AG09309 (cell line): ENCODE measurements at places on chromosomes 3 and 15.

GRCh38 chr3:71421475-71421819 lies 162.1 kb downstream of the FOXP1 start:
- no peak for DNase-seq

- DNase-seq, result no peak
These were observed 8.6 kb upstream of the NME9 start for GRCh38 chr3:138338244-138338643.

DNA sequence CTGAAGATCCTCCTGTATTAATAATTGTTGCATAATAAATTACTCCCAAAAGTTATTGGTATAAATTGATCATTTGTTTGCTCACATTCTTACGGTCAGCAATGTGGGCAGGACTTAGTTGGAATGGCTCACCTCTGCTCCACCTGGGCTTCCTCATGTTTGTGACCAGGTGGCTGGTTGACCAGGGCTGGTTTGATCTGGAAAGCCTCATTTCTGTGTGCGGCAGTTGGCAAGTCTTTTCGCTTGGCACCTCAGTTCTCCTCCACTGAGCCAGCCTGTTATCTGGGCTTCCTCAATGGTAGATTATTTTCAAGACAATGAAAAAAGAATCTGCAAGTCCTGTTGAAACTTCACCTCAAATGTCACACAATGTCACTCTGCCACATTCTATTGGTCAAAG lies 301.1 kb downstream of the TBL1XR1 start:
- no peak for DNase-seq

- DNase-seq, result no peak
These were observed 1.3 kb downstream of the SCAANT1 start for GRCh38 chr3:63910891-63911290.

GRCh38 chr3:78274475-78275065 lies 1234.7 kb downstream of the ROBO2 start:
- DNase-seq, result no peak

DNA sequence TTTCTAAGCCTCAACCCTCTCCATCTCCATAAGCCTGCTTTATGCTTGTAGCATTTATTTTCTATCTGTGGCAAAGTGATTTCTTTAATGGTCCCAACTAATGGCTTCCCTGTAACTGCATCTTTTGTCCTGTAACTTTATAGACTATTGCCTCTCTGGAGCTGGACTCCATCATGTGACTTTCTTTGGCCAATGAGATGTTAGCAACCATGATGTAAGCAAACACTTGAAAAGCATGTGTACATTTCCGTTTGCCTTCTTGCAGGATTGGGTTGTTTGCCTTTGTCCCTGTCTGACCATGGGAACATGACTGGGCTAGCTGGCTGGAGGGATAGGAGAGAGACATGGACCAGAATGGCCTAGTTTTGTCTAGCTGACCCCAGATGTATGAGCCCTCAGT lies 106.0 kb upstream of the LRIG1 start:
- no peak for DNase-seq

DNA sequence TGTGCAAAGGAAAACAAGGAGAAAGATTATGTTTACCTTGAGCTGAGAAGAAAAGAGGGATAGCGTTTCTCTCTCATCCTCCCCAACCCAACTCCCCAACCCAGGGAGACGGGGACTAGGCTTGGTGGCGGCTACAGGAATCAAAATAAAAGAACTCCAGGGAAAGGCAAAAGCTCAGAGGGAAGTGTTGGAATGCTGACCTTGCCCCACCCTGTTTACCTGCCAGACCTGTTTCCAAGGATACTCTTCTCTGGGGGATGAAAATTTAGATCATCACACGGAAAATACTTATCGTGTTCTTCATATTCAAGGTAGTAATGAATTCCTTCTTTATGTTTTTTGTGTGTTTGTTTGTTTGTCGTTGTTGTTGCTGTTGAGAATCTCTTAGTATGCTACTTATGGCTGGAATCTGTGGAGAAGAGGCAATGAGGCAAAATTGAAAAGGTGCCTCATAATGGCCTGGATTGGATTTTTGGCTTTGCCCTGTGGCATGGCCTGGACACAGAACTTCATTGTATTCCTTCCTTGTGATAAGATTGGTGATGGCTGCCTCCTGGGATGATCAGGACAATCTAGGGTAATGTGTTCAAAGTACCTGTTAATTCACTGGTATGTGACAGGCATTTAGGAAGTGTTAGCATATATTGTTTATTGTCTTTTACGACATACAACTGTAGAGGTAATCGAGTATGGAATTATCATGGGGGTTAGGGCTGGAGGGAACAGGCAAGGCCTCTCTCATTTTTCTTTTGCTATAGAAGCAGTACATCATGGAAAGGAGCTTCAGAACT lies 11.1 kb upstream of the TPRG1 start:
- no peak for DNase-seq

- no peak for DNase-seq
These were observed 16.4 kb upstream of the TNFAIP8L3 start for GRCh38 chr15:51111061-51111460.

- DNase-seq, result peak; percentile 78
These were observed 3.3 kb upstream of the NR2F2 start for GRCh38 chr15:96327155-96327741.

- no peak for DNase-seq
These were observed 4.4 kb upstream of the ENTPD3 start for GRCh38 chr3:40382617-40382979.

DNA sequence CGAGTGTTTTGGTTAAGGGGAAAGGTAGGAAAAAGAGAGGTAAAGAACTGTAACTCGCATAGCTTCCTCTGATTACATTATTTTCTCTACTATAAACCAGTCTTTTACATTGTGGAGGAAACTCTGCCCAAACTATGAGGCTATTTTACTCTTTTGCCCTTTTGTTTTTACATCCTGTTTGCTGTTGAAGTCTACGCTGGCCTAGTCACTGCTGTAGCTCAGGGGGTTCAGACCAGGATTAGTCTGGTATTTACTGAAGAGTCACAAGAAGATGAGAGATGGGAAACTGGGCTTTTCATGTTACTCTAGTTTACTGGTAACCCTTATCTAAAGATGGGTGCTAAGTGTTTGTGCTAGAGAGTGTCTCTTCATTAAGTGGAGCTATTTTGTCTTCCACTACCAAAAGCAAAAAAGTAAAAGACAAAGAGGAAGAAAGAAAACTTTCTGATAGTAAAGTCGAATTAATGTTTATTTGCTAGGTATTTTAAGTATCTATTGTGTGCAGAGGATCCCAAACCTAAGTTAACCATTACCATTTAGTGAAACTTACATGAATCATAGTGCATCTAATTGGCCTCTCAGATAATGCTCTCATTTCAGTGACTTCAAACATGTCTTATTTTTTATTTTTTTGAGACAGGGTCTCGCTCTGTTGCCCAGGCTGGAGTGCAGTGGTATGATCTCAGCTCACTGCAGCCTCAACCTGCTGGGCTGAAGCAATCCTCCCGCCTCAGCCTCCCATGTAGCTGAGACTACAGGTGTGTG lies 10.9 kb downstream of the RARB start:
- DNase-seq, result no peak

GRCh38 chr3:161413127-161413854 lies 42.0 kb upstream of the SPTSSB start:
- DNase-seq, result no peak

GRCh38 chr3:14299767-14300166 lies 102.6 kb upstream of the SLC6A6 start:
- no peak for DNase-seq

DNA sequence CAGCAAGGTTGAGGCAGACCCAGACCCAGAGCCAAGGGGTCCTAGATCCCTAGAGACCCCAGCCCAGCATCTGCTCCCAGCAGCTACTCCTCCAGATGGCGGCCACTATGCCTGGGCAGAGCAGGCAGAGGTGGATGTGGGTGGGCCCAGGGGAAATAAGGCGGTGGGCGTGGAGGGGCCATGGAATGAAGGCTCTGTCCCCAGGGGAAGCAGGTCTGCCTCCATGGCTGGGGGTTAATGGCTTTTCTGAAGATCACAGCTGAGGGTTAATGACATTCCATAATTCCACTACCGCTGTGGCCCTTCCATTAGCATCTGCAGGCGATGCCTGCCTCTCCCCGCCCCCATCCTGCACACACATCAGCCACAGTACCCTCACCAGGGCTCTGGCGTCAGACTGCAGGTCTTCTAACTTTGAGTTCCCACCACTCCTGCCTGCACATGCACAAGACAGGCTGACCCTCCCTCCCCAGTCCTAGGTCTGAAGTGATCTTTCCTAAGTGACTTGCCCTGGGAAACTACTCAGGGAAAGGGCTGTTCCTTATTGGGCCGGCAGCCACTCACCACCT lies 41.2 kb downstream of the CCDC33 start:
- DNase-seq, result no peak

DNA sequence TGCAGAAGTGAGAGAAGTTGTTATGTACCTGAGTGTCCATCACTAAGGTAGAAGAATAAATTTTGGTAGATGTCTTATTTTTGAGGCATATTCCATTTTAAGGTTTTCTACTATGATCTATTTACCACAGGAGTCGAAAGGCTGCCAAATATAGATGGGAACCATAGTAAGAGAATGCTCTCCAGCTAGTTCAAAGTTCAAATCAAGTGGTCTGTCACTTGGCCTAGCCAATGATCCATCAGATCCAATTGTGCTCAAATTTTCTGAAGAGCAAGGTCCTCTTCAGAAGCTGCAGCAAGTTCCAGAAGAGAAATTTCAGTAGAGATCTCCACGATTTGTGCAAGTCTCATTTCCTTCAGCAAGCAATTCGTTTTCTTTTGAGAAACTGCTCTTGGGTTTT lies 10.9 kb downstream of the PROS1 start:
- no peak for DNase-seq

DNA sequence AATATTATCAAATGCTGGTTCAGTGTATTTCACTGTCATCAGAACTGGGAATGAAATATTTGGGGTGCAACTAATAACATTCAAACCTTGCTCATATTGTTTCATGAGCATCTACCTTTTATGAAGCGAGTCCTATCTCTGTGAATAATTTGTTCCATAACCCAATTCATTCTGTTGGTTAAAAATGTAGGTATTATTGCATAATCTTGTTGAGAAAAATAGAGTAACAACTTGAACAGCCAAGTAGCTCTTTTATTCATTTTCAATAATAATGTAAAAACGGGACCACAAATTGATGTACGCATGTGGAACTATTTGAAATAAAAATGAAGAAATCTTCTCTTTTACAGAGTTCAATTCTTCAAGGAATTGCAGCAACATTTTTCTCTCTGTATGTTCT lies 30.1 kb upstream of the TBC1D5 start:
- DNase-seq, result no peak

DNA sequence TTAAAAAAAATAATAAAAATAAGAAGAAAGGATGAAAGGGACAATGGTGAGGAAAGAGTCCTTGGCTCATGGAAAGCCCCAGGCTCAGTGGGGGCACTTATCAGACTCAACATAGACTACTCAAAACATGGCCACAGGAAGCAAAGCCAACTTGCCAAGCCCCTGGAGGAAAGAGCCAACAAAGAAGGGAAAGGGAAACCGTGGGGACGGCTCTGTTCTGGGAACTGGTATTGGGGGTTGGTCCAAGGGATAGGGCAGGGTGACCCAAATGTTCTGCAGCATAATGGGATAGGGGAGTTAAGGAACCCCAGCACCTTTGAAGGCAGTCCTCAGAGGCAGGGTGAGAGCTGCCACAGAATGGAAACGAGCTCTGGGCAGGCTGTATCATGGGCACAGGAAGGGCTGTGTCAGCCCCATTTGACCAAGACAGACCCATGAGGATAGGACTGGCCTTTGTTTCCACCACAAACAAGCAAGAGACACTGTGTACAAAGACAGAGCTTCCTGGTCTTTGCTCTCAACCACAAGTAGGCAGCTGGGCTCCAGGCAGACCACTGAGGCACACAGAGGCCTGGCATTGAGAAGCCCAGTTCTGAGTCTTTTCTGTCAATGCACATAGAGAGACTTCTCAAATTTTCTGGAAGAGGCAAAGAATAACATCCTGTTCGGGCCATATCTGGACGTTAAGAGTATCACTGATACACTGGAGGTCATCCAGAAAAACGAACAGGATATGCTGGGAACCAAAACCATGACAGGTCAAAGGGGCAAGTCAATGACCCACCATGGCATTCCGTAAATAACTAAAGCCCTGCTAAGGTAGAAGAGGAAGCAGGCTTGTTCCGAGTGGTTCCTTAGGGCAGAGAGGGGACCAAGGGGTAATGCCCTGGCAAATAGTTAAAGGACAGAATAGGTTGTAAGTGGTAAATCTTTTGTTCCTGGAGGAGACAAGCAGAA lies 10.6 kb upstream of the SEMA7A start:
- no peak for DNase-seq

- DNase-seq, result no peak
These were observed 223.0 kb upstream of the P2RY1 start for GRCh38 chr3:152611905-152612304.

DNA sequence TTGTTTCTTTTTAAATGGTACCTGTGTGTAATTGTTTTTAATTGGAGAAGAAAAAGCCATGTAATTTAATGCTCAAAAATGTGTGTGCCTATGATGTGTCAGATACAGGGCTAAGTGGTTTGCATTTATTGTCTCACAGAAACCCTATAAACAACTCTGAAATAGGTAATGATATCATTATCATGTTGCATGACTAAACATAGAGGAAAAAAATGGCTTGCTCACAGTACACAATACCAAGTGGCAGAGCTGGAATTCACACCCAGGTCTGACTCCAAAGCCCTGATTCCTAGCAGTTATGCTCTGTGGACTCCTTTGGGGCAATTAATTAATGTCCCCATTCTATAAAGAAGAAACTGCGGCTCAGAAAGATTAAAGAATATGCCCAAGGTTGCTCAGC lies 237.4 kb upstream of the TRIM42 start:
- DNase-seq, result no peak

- no peak for DNase-seq
These were observed 25.3 kb upstream of the PIAS1 start for GRCh38 chr15:68028888-68029207.

DNA sequence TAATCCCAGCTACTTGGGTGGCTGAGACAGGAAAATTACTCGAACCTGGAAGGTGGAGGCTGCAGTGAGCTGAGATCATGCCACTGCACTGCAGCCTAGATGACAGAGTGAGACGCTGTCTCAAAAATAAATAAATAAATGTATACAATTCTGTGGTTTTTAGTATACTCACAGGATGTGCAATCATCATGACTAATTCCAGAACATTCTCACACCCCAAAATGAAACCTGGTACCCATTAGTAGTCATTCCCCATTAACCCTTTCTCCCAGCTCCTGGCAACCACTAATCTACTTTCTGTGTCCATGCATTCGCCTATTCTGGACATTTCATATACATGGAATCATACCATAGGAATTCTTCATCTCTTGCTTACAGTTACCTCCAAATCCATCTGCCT lies 44.5 kb downstream of the LRRFIP2 start:
- DNase-seq, result no peak

- DNase-seq, result no peak
These were observed 206.7 kb downstream of the THRB start for GRCh38 chr3:24287755-24288450.

- no peak for DNase-seq
These were observed 19.8 kb downstream of the CFAP92 start for GRCh38 chr3:128973988-128974564.

- DNase-seq, result no peak
These were observed 1.4 kb downstream of the ITGA11 start for GRCh38 chr15:68430471-68431036.

DNA sequence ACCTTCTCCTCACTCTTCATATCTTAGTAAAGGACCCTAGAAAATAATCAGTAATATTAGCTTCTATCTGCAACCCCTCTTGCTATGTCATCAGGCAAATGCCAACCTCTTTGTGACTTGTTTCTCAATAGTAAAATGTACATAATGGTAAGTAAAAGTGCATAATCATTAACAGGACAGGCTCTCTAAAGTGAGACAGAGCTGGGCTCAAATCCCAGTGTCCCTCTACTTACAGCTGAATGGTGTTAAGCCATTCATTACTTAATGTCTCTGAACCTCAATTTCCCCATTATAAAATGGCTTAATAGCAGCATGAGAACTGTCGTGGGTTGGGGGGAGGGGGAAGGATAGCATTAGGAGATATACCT lies 62.6 kb upstream of the ATP11B start:
- DNase-seq, result no peak
